CD4-positive, alpha-beta T cell (primary cell): ENCODE measurements at places on chromosomes 3 and 15. TPM values are rescaled to one million over a fixed set of nuclear protein-coding genes. Genes with fewer than 3 reads are reported as not detected.
A peak's percentile ranks its signal among the peaks of the same experiment; 100 is the strongest.

DNA sequence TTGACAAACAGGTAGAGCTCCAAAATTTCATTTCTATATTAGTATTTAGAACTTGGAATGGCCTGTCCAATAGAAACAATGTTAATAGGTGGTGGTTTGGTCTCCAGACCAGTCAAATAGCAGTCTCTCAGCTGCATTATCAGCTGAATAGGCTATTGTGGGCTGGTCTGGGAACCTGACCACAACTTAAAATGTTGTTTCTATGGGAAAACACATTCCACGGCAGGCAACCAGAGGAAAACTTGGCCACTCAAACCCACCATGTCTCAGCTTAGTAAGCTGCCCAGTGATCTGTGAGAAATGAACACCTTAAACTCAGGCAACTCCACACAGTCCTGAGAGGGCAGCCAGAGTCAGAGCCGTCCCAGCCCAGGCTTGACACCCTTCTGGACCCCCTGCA, 20.4 kb downstream of the FBN1 start:
- H3K36me3 ChIP-seq, result no peaks in the 10 kb centered on the region
- H3K4me3 ChIP-seq, result no peak overlapping the region
- no peaks in the 10 kb centered on the region for H3K4me1 ChIP-seq
- no peak for DNase-seq

DNA sequence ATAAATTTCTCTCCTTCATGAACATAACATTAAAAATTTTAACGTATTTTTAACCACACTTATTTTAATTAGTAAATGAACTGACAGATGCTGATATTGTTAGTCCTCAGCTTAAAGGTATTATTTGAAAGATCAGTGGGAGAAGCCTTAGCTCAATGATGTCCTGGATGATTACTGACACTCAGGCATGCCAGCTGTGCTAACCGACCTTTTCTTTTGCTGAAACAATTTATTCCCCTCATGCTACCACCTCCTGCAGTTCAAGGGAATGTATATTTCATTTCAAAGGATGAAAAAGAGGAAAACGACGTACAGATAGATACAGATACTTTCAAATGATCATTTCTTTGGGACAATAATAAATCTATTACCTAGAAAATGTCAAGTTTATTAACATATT, 620.8 kb downstream of the FGF12 start:
- no peaks in the 10 kb centered on the region for H3K36me3 ChIP-seq
- H3K27me3 ChIP-seq, result no peaks in the 10 kb centered on the region
- H3K4me3 ChIP-seq, result no peak overlapping the region
- H3K4me1 ChIP-seq, result no peaks in the 10 kb centered on the region
- H3K27ac ChIP-seq, result no peak overlapping the region
- DNase-seq, result no peak

- no peaks in the 10 kb centered on the region for H3K27me3 ChIP-seq
- DNase-seq, result peak; percentile 4
- H3K27ac ChIP-seq, result no peak overlapping the region
- H3K4me3 ChIP-seq, result no peak overlapping the region
- no peaks in the 10 kb centered on the region for H3K36me3 ChIP-seq
These were observed 30.2 kb downstream of the IFT80 start for GRCh38 chr3:160368804-160369203.

DNA sequence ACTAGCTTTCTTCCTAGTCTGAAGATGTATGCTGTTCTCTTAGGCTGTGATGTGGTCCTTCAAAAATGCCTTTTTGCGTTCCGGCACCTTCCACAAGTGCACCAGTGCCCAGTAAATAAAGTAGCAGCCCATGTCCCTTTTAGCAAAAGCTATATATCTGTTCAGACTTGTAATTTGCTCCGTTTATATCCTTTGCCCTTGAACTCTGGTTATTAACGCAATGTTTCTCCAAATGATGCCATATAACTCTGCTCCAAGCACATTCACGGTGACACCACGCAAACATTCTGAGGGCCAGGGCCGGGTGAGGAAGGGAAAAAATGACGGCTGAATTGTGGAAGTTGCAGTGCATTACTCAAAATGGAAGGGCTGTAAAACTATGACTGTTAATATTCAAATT, 1001.1 kb upstream of the NR2F2 start:
- H3K27ac ChIP-seq, result no peak overlapping the region
- H3K4me1 ChIP-seq, result no peaks in the 10 kb centered on the region
- H3K36me3 ChIP-seq, result no peaks in the 10 kb centered on the region
- no peak overlapping the region for H3K4me3 ChIP-seq

- H3K4me3 ChIP-seq, result peak overlapping the region; percentile 100
- peak; percentile 52 for DNase-seq
- H3K36me3 ChIP-seq, result peaks cover 16% of the 10 kb centered on the region
- H3K27me3 ChIP-seq, result no peaks in the 10 kb centered on the region
- H3K4me1 ChIP-seq, result peaks cover 88% of the 10 kb centered on the region
- peak overlapping the region; percentile 93 for H3K27ac ChIP-seq
These were observed 585 bp downstream of the CSK start for GRCh38 chr15:74782259-74783071.

GRCh38 chr3:4978966-4979427, 240 bp upstream of the BHLHE40 start:
- DNase-seq, result peak; percentile 75
- peak overlapping the region; percentile 95 for H3K4me3 ChIP-seq
- peaks cover 67% of the 10 kb centered on the region for H3K4me1 ChIP-seq
- H3K27ac ChIP-seq, result peak overlapping the region; percentile 84
- H3K36me3 ChIP-seq, result peaks cover 21% of the 10 kb centered on the region
- H3K27me3 ChIP-seq, result no peaks in the 10 kb centered on the region

- H3K4me3 ChIP-seq, result peak overlapping the region; percentile 65
- peaks cover 19% of the 10 kb centered on the region for H3K4me1 ChIP-seq
- no peaks in the 10 kb centered on the region for H3K27me3 ChIP-seq
- H3K27ac ChIP-seq, result peak overlapping the region; percentile 66
- peak; percentile 76 for DNase-seq
These were observed 17.4 kb upstream of the CLK3 start for GRCh38 chr15:74598126-74598842.

DNA sequence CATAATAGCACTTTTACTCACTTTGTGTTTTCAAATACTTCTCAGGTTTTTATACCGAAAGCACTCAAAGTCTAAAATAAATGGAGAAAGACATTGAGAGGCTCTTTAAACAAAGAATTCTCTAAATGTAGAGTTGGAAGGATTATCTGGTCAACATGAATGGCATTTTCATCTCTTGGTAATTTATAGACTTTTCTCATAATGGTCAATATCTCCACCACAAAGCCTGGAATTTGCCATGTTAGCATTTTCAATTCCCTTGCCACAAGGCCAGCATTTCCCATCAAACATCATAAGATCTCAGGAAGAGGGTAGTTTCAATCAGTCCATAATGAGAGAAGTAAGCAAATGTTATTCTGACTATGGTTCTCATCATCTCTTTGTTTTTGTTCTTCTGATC, 293.0 kb downstream of the CADM2 start:
- H3K36me3 ChIP-seq, result no peaks in the 10 kb centered on the region
- no peak overlapping the region for H3K27ac ChIP-seq
- DNase-seq, result no peak

DNA sequence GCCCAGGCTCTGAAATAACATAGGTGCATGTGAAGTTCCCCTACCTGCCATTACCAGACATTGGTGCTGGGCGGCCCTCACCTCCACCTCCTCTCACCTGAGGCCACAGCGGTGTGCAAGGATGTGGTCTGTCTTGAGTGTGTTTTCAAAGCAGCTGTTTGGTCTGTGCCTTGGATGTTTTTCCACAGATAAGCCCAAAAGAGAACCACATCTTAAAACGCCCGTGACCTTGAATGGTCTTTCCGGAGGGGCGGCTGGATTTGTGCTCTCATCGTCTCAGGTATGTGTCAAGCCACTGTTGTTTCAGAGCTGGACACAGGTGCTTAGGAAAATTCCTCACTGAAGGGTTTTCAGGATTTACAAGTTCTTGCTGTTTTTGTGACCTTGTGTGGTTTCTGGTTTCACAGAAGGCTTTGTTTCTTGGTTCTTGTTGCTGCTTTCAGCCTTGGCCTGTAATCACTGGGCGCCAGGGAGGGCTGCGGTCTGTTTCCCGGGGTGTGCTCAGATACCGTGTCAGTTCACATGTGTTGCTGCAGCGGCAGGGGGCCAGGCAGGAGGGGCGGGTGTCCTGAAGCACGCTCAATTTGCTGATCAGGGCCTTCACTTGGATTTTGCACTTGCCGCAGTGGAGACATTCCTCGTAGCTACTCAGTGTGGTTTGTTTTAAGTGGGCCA, 128.4 kb downstream of the IGF1R start:
- DNase-seq, result no peak
- H3K4me1 ChIP-seq, result peaks cover 27% of the 10 kb centered on the region
- no peaks in the 10 kb centered on the region for H3K27me3 ChIP-seq
- no peak overlapping the region for H3K4me3 ChIP-seq
- no peak overlapping the region for H3K27ac ChIP-seq

- no peaks in the 10 kb centered on the region for H3K4me1 ChIP-seq
- DNase-seq, result no peak
- no peak overlapping the region for H3K4me3 ChIP-seq
These were observed 44.4 kb downstream of the MECOM start for GRCh38 chr3:169618894-169619792.

DNA sequence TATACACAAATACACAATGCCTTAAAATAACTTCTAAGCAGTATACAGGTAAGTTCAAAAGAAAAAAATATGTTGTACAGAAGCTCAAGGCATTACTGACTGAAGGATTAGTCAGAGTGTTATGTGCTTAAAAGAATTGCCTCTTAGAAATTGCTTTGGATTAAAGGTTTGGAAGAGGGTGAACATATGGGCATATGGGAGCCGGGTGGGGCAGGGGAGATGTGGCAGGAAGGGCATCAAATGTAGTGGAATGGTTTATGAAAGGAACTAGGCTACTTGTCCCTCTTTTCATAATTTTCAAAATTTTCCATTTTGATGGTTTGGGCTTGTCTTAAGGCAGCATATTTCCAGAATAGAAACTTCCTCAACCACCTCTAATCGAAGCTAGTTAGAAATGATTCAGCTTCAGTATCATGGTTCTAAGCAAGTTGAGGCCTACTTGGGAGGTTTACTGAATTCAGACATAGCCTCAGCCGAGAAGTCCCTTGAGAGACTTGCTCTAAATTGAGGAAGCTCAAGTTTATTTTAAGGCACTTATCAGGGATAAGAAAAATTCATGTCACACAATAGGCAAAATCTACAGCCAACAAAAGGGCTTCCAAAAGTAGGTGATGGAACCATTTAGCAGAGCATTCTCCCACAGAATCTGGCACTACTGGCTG, 10.1 kb upstream of the GOLGB1 start:
- no peaks in the 10 kb centered on the region for H3K27me3 ChIP-seq
- no peaks in the 10 kb centered on the region for H3K36me3 ChIP-seq
- DNase-seq, result no peak
- H3K4me1 ChIP-seq, result no peaks in the 10 kb centered on the region
- no peak overlapping the region for H3K27ac ChIP-seq

GRCh38 chr3:89613241-89613640, 505.8 kb downstream of the EPHA3 start:
- no peaks in the 10 kb centered on the region for H3K4me1 ChIP-seq
- no peaks in the 10 kb centered on the region for H3K36me3 ChIP-seq
- H3K27ac ChIP-seq, result no peak overlapping the region
- no peak for DNase-seq
- H3K27me3 ChIP-seq, result no peaks in the 10 kb centered on the region

DNA sequence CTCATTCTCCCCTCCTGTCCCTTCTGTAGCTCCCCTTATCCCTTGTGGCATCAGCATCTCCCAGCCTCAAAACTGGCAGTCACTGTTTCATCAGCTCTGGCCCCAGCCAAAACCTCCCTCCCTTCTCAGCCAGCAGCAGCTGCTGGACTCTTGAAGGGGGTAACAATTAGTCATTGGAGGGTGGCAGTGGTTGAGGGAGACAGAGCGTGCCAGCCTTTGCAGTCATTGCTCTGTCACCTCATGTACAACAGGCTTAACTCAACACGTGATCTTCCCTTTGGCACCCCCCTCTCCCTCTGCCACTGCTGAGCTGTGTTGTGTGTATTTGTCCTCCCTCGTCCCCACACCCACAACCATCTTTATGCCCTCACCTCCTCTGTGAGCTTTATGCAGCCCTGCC, 28.2 kb downstream of the RBP2 start:
- H3K36me3 ChIP-seq, result no peaks in the 10 kb centered on the region
- no peaks in the 10 kb centered on the region for H3K27me3 ChIP-seq
- H3K4me3 ChIP-seq, result no peak overlapping the region
- H3K27ac ChIP-seq, result no peak overlapping the region
- H3K4me1 ChIP-seq, result no peaks in the 10 kb centered on the region
- no peak for DNase-seq

DNA sequence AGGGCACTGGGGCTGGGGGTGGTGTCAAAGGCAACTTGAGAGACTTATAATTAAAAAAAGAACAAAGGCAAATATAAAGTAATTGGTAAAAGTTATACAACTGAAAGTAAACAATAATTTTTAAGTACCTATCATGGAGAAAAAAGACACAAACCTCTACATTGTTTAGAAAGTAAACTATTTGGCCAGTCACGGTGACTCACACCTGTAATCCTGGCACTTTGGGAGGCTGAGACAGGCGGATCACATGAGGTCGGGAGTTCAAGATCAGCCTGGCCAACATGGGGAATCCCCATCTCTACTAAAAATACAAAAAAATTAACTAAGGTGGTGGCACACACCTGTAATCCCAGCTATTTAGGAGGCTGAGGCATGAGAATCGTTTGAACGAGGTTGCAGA, 25.8 kb downstream of the RPSA start:
- no peaks in the 10 kb centered on the region for H3K27me3 ChIP-seq
- no peaks in the 10 kb centered on the region for H3K4me1 ChIP-seq
- H3K4me3 ChIP-seq, result no peak overlapping the region
- no peak for DNase-seq

DNA sequence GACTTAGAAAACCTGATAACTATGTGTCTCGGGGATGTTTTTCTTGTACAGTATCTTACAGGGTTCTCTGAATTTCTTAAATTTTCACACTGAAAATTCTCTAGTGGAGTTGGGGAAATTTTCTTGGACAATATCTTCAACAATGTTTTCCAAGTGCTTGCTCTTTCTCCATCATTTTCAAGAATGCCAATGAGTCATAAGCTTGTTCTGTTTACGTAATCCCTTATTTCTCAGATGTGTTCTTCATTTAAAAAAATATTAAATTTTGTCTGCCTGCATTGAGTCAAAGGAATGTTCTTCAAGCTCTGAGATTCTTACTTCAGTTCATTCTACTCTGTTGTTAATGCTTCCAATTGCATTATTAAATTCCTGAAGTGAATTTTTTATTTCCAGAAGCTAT, 21.9 kb upstream of the PLSCR2 start:
- no peaks in the 10 kb centered on the region for H3K4me1 ChIP-seq
- DNase-seq, result no peak
- no peak overlapping the region for H3K27ac ChIP-seq
- H3K36me3 ChIP-seq, result no peaks in the 10 kb centered on the region

DNA sequence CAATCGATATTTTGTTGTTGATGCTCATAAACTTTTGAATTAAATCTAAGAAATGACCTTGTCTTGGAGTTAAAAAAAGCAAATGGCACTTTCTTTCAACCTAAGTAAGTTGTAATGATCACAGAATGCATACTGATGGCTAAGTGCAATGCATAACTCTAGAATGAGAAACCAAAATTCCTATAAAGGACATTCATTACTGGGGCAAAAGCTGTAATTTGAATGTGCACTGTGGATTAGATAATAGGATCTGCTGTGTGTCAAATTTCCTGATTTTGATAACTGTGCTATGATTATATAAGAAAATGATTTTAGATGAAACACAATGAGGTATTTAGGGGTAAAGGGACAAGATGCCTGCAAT, 14.3 kb downstream of the SIAH2 start:
- no peak overlapping the region for H3K4me3 ChIP-seq
- H3K27me3 ChIP-seq, result no peaks in the 10 kb centered on the region
- no peak for DNase-seq
- peaks cover 48% of the 10 kb centered on the region for H3K4me1 ChIP-seq
- H3K36me3 ChIP-seq, result peaks cover 1% of the 10 kb centered on the region

Gene STRIT1
- total RNA-seq, result not detected

Gene P2RY14
- 0.22 TPM for total RNA-seq

Gene CAMK2N2
- total RNA-seq, result not detected

Gene FAM3D
- total RNA-seq, result not detected

Gene LRRC34
- total RNA-seq, result 0.22 TPM

Gene ANKUB1
- total RNA-seq, result not detected

Gene COL8A1
- total RNA-seq, result not detected

Gene NDN
- total RNA-seq, result not detected
